ENCODE measurements at places on chromosomes 11 and 22.

DNA sequence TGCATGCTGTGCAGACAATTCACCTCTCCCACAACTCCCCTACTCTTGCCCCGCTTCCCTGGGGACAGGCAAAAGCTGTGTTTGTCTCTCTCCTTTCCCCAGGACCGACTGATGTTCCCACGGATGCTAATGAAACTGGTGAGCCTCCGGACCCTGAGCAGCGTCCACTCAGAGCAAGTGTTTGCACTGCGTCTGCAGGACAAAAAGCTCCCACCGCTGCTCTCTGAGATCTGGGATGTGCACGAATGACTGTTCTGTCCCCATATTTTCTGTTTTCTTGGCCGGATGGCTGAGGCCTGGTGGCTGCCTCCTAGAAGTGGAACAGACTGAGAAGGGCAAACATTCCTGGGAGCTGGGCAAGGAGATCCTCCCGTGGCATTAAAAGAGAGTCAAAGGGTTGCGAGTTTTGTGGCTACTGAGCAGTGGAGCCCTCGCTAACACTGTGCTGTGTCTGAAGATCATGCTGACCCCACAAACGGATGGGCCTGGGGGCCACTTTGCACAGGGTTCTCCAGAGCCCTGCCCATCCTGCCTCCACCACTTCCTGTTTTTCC, 1.4 kb upstream of the MADD start:
- DNase-seq: no peak

DNA sequence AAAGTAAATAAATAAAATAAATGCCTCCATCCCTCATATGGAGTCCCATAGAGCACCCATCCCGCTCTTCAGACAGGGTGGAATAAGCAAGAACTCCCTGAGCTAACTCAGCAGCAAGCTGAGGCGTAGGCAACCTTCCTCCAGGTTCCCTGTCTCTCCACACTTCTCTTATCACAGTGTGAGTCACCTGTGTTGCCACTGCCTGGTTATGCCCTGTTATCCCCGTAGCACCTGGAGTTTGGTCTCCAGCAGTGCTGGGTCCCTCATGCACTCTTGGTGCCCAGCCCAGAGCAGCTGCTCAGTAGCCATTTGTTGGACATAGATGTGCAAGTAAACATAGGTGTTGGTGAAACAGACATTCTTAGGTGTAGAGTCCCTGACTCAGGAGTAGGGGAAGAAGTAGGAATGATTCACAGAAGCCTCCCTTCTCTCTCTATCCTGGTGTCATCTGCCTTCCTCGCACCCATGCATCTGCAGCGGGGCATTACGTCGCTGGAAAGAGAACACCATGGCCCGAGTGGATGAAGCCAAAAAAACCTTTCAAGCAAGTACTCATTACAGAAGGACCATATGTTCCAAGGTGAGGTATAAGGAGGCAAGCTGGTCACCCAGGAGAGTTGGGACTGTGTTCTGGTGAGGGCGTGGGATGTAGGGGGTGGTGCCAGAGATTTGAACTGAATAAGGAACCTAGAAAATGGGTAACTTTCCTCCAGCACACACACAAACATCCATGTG, 56.0 kb downstream of the PISD start:
- DNase-seq: no peak

GRCh38 chr11:42410251-42410955, 901.4 kb upstream of the API5 start:
- DNase-seq: no peak

DNA sequence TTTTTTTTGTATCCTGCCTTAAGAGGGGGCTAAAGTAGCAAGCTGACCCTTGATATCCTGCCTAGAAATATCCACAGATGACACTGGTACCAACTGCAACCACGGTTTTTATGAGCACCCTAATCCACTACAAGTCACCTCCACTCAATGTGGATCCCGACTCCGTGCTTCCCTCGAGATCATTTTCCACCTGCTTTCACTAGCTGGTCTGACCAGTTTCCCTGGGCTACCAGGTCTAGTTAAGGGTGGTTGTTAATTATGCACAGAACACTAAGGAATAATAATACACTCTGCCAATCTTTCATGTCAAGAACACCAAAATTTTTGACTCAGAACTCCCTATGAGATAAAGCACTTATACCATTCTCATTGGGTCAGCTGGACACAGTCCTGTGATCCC, 82.3 kb downstream of the ABTB2 start:
- DNase-seq: no peak

DNA sequence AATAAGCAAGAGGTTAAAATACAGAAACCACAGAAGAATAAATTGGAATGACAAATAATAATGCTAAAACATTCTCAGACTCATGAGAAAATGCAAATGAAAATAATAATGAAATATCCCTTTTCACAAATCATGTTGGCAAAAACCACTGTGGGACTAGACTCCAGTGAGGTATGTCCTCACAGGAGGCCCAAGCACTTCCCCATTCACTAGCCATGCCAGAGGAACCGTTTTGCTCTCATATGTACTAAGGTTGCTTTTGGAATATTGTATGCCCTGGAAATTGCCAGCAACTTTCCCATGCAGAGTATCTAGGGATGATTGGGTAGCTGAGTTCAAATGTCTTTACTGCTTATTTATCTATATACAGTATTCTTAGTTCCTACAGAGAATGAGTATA, 106.2 kb upstream of the CHORDC1 start:
- DNase-seq: no peak

GRCh38 chr11:47348859-47349258, 3.6 kb downstream of the MYBPC3 start:
- DNase-seq: no peak

- DNase-seq: no peak
Measured at GRCh38 chr11:26227301-26227746, 104.6 kb upstream of the ANO3 start.

DNA sequence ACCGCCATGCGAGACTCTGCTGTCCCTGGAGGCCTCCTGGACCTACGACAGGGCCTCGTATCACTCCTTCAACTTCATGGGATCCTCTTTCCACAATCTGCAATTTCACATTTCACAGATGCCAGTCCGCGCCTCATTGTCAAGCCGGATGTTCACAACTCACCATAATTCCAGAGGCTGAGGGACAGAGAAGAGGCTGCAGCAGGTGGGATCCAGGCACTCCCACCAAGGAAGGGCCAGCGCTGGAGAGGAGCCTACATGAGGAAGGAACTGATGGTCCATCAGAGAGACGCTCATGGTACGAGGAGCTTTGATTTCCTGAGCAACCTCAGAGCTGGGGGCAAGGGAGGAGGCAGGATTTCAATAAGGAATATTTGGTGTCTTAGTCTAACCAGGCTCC, 495.0 kb downstream of the BRD1 start:
- DNase-seq: no peak

- no peak for DNase-seq
Measured at GRCh38 chr11:114914231-114915005, 236.1 kb downstream of the NXPE2 start.

DNA sequence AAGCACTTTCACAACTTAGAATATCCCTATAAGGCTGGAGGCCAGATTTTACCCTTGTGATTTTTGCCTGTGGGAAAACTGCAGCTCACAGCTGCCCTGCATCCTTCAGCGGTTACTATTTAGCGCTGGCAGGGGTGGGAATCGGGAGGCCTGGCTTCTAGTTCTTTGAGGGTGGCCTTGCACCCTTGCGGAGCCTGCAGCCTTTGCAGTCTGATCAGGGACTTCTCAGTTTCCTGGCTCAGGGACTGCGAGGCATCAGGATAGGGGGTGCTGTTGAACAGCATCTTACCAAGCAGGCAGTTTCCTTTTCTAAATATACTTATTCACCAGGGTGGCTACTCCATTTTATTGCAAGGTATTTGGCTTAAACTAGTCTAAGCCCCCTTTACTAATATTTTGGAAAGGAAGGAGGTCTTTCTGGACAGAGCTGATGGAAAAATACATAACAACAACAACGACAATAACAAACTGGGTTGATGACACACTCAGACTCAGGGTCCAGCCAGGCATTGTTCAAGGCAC, 2.9 kb upstream of the APOA1 start:
- DNase-seq: no peak

DNA sequence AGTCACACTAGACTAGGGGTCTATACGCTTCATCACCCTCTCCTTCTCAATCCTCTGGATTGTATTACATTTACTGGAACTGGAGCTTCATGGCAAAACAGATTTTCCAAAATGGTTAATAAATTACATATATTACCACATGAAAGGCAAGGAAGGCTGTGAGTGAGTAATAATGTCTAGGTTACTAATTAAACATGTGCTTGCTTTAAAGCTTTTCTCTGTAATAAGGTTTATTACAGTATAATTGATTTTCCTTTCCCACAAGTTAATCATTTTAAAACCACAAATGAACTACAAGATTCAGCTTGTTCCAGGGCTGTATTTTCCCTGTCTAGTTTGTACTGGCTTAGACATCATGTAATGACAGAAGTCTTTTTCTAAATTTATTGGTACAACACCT, 25.6 kb downstream of the MMP13 start:
- DNase-seq: no peak

- peak; percentile 29 for DNase-seq
Measured at GRCh38 chr11:72617080-72617762, 57.0 kb downstream of the PDE2A start.

- no peak for DNase-seq
Measured at GRCh38 chr11:120258661-120259060, 18.7 kb downstream of the POU2F3 start.

GRCh38 chr11:33448461-33449130, 191.4 kb downstream of the HIPK3 start:
- no peak for DNase-seq

DNA sequence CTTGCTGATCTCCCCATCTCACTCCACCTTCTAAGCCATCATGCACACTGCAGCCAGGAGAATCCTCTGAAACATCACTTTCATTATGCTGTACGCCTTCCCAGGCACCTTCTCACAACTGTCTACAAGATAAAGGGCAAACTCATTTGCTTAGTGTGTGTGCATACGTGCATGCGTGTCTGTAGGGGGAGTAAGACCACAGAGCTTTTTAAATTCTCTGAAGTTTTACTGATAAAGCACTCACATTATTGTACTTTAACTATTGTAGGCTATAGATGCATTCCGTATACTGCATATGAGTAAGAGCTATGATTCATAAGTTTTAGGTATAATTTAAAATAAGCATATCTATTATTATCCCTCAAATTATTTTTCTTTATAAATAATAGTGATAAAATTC, 15.3 kb upstream of the ANKK1 start:
- no peak for DNase-seq
